NCI-H2029 treated with DMSO at 0.1 percent for 48 hours (cell line): ENCODE measurements at places on chromosomes 5 and 9.

GRCh38 chr5:170183816-170184687, 48.7 kb upstream of the C5orf58 start:
- peak; percentile 64 for DNase-seq

GRCh38 chr9:83472221-83472665, 66.0 kb downstream of the FRMD3 start:
- DNase-seq, result peak; percentile 58

- DNase-seq, result no peak
Measured at GRCh38 chr5:156929366-156929948, 33.6 kb downstream of the TIMD4 start.

GRCh38 chr5:54080831-54081230, 229.5 kb downstream of the ARL15 start:
- no peak for DNase-seq

- DNase-seq, result no peak
Measured at GRCh38 chr9:104883169-104883568, 44.8 kb downstream of the ABCA1 start.

- DNase-seq, result no peak
Measured at GRCh38 chr9:36902861-36903524, 131.1 kb downstream of the PAX5 start.

GRCh38 chr9:16575142-16575985, 295.1 kb downstream of the BNC2 start:
- DNase-seq, result no peak

DNA sequence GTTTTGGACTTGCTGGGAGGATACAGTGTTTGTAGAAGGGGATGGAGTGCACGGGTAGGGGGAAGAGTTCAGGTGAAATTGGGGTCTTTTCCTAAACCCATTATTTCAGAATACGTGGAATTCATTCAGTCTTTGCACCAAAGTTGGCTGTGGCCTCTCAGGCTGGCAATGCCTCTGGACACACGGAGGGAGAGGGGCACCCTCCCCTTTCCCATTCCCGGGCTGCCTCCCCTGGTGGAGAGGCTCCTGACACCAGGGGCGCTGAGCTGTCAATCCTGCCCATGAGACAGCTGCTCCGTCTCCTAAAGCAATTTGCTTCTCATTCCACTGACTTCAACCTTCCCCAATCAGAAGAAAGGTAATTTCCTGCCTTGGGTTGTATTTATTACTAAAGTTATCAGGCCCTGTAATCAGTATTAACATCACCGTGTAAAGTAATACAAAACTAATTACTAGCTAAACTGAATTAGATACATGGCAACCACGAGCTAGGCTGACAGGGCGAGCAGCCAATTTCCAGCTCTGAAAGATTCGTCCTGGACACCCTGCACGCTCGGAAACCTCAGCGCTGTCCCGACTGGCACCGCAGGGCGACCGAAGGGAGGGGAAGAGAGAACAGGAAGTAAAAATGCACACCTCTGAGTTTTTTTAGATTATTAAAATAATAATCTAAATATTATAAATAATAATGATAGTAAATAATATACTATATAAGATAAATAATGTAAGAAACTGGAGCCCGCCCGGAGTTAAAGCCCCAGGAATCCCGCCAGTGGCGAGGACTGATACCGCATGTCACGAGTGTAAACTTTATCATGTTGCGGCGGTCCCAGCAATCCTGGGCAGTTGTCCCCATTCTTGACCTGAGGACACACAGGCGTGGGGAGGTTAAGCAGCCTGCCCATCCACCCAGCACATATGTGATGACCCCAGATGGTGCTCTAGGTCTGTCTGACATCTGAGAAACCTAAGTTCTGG, 6.9 kb upstream of the OLFM1 start:
- DNase-seq, result no peak

GRCh38 chr9:33619666-33620404, 95.8 kb downstream of the ANKRD18B start:
- no peak for DNase-seq

DNA sequence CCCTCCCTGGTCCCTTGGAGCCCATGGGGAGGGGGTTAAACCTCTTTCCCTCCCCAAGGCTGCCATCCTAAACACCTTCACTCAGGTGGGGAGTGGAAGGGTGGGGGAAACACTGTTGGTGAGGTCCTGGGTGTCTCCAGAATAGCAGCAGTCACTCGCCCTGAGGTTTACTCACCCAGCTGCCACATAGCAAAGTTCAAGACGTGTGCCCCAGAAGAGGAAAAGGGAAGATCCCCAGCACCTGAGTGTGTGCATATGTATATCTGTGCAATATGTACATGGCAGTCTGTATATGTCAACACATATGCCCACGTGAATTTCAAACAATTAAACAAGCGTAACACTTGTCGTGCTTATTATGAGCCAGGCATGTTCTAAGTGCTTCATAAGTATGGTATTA, 31.3 kb upstream of the SMU1 start:
- DNase-seq, result no peak

GRCh38 chr9:137295238-137295811, 6.7 kb downstream of the NRARP start:
- DNase-seq, result no peak

GRCh38 chr5:20537911-20538703, 550.1 kb upstream of the CDH18 start:
- DNase-seq, result no peak

- peak; percentile 82 for DNase-seq
Measured at GRCh38 chr9:100670719-100671118, 92.8 kb downstream of the CAVIN4 start.

- no peak for DNase-seq
Measured at GRCh38 chr9:98882569-98882923, 61.2 kb upstream of the COL15A1 start.

- DNase-seq, result peak; percentile 41
Measured at GRCh38 chr9:116572095-116572748, 114.9 kb upstream of the TRIM32 start.

DNA sequence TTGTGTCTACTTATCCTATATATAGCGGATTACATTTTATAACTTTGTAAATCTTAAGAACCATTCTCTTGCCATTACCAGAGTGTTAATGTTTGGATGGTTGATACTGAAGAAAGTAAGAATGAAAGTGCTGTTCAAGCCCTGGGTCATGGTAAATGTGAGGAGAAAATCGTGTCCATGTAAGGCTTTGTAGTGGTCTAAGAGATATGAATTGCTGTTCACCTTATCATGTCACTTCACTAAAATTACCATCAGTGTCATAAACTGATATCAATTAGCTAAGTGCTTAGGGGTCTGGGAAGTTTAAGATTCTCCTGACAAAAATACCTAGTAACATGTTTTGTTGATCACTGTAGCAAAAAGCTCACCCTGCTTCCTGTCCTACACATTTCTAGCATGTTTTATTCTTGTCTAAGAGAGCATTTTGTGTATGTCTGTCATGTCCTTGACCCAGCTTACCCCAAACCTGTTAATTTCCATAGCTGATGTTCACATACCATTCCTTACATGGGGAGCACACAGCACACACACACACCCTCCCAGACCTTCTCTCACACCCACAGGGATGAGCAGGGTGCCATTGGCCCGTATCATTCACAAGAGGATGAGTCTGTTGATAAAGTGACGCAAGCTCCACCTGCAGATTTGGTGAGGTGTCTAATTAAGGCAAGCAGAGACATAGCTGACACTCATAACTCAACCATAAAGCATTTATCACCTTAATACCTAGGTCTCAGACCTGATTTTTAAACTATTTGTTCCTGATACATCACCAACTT, 125.1 kb upstream of the PAM start:
- DNase-seq, result no peak

DNA sequence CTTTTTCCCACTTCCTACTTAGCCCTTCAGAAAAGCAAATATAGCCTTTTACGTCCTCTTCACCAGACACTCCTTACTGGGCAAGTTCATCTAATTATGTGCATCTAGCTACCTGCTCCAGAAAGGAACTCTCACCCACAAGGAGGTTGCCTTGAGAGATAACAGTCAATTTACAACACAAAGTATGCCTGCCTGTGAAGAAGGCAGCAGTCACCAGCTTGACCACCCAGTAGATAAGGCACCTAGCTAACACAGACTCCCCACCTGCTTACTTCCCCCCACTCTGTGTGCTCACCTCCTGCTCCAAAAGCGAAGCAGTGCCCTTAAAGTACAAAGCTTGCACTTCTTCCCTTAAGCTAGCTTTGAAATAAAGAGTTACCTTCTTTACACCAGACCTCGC, 111.7 kb upstream of the MRPS30 start:
- DNase-seq, result no peak

DNA sequence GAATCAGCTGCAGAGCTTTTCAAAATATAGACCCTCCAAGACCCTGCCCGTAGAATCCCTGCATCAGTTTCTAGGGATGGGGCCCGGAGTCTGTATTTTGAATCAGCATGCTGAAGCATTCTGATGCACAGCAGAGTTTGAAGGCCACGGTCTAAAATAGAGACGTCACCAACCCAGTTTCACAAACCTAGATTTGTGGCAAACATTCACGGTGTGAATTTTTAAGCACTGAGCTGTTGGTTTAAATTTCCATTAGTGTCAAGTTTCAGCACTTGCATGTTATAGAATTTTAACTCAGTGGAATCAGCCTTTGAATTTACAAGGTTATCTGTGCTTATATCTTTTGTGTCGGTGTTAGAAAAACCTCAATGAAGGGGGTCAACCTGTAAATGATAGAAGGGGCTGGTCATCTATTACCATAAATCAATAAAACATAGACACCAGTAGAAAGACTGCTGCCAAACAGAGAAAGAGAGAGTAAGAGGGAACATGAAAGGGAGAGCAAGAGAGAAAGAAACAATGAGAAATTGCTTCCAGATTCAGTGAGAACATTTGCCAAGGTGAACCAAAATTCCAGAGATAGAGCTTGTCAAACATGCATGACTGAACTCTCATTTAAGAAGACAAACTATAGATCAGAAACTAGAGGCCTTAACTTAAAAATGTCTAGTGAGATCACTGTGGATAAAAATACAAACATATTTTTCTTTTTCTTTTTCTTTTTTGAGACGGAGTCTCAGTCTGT, 414.9 kb downstream of the ZSWIM6 start:
- no peak for DNase-seq

DNA sequence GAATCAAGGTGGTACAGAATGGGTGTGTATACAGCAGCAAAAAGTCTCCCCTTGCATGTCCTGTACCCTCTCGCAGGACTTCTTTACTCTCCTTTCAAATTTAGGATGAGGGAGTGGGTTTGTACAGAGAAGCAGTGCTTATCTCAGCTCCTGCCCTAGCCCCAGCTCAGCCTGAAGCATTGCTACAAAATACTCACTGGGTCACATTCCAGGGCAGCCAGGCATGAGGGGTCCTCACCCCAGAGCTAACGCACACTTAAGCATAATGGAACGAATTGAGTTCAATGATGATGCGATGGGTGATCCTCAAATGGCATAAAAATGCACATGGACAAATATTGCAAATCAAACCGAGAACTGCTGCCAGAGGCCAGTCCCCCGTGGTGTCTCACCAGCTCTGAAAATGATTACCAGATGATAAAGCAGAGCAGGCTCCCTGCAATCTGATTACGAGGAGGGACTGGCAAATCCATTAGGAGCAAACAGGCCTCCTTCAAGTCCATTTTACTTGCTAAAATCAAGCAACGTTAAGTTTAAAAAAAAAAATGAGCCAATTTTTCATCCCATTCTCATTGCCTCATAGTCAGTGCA, 231.6 kb upstream of the TAS2R1 start:
- no peak for DNase-seq

DNA sequence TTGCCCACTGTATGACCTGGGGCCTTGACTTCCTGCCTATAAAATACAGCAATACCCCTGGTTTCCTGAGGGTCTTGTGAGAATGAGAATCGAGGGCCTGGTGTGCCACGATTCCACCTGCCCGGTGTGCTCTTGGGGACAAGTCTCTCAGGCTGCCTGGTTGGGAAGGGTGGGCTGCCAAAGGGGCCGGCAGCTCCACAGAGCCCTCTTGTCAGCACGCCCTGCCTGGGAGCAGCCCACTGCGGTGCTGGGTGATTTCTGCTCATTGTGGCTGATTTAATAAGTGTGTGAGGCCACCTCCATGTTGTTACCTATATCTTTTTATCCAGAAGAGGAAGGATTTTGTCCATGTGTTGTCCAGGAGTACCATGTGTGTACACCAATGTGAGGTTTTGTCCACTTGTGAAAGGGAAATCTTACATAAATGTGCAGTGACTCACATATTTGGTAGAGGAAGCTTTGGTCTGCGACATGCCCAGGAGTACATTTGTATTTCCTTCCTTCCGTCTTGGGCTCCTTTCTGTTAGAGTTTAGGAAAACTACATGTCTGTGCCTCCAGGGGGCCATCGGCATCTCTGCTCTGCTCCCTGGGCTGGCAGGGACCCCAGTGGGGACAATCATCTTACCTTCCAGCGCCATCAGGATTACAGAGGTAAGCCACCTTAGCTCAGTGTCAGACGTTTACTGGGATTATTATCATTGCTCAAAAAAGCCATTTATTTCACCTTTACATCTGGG, 108.6 kb downstream of the PHF2 start:
- DNase-seq, result no peak
